ENCODE measurements at places on chromosomes 7 and 10.

- no peak for DNase-seq
Observed at GRCh38 chr7:138729444-138729843, 28.3 kb upstream of the SVOPL start.

DNA sequence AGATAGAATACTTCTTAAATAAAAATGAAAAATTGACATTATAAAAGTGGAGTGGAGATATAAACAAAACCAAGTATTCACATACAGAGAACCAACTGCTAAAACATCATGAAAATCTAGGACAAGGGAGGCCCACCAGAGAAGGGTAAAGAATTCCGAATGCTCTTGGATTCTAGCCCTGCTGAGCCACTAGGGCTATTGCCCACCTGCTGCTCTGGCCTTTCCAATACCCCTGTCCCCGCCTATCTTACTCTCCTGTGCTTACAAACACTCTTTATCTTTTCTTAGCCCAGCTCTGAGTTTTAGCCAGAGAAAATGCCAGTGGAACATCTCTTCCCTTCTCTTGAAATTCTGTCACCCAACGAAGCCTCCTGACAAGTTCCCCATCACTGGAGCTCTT lies 100.3 kb downstream of the MACC1 start:
- no peak for DNase-seq

- no peak for DNase-seq
Observed at GRCh38 chr10:103451091-103451813, 918 bp downstream of the CALHM2 start.

- DNase-seq, result no peak
Observed at GRCh38 chr7:118281196-118281595, 56.7 kb downstream of the ANKRD7 start.

DNA sequence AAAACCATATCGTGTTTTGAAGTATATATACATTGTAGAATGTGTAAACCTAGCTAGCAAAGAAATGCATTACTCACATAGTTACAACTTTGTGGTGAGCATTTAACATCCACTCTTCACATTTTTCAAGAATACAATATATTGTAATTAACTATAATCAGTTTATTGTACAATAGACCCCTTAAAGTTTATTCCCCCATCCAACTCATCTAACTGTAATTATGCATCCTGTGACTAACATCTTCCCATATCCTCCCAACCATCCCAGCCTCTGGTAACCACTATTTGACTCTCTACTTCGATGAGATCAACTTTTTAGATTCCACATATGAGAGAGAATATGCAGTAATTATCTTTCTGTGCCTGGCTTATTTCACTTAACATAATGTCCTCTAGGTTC lies 526.4 kb downstream of the KIF20B start:
- DNase-seq, result no peak

DNA sequence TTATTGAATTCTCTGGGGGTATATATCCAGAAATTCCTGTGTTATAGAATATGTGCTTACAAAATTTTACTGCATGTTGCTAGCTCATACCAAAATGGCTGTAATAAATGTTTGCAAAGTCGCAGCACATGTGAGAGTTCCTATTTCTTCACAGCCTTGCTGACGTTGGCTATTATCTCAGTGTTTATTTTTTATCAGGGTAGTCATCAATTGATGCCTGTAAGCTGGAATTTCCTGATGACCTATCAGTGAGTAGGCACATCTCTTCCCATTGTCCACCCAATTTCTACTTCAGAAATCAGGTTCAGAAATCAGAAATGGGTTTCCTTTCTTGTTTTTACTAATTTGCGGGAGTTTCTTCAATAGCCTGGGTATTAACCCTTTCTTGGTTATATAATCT lies 268.1 kb upstream of the FZD8 start:
- DNase-seq, result no peak

GRCh38 chr7:158559356-158559755 lies 28.3 kb downstream of the PTPRN2 start:
- DNase-seq, result no peak

DNA sequence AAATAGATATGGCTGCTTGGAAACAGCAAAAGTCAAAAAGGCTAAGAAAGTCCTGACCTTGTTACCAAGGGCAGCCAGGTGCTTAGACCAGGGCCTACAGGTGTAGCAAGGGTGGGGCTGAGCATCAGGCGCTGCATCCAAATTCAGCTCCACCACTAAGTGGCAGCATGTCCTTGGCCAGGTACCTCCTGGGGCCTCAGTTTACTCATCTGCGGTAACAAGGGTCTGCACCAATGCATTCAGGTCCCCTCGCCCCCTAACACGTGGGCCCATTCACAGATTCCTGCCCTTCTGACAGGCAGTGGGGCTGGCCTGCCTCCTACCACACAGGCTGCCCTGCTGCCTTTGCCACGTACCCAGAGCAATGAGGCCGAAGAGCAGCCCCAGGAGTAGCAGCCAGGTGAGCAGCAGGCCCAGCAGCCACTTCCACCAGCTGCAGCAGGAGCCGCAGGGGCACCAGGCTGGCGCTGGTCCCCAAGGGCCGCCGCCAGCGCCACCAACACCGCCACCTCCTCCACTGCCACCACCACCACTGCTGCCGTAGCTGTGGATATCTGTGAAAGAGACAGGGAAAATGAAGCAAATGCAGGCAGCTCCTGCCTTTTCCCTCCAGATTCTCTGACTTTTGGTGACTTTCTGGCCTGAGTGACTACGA lies 28.9 kb downstream of the COL17A1 start:
- DNase-seq, result no peak

DNA sequence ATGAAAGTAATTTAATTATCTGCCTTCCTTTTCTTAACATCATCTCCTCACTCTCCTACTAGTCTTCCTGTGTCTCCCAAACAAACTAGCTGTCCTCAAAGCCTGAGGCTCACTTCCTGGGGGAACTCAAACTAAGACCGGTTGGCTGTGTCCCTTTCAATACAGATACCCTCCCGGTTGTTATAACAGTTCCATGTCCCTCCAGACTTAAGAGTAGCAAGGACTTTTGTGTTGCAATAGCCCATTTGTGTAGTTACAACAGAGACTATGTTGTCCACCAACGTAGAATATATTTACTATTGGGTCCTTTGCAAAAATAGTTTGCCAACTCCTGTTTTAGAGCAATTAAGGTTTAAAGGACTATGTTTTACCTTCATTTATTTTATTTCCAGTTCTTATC lies 8.6 kb upstream of the TARP start:
- no peak for DNase-seq

- no peak for DNase-seq
Observed at GRCh38 chr7:87426160-87426559, 49.3 kb downstream of the ABCB4 start.

DNA sequence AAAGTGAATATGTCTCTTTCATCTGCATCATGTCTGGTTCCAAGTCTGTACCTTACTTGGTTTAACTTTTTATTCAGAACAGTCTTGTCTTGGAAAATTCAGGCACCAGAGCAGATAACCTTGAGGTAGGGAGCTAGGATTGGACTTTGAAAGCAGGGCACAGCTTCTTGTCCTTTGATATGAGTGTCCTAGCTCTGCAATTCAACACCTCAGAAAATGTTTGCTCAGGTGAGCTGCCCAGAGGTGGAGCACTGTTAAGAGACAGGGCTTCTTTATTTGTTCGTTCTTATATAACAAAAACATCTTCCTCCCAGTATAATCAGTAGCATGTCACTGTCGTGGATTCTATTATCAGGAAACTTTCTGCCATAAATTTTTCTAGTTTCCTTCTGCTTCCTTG lies 118.3 kb downstream of the LRRC4 start:
- DNase-seq, result no peak

GRCh38 chr7:139367438-139368155 lies 7.9 kb downstream of the LUC7L2 start:
- DNase-seq, result no peak

- DNase-seq, result no peak
Observed at GRCh38 chr7:117146059-117146458, 176.8 kb downstream of the WNT2 start.

DNA sequence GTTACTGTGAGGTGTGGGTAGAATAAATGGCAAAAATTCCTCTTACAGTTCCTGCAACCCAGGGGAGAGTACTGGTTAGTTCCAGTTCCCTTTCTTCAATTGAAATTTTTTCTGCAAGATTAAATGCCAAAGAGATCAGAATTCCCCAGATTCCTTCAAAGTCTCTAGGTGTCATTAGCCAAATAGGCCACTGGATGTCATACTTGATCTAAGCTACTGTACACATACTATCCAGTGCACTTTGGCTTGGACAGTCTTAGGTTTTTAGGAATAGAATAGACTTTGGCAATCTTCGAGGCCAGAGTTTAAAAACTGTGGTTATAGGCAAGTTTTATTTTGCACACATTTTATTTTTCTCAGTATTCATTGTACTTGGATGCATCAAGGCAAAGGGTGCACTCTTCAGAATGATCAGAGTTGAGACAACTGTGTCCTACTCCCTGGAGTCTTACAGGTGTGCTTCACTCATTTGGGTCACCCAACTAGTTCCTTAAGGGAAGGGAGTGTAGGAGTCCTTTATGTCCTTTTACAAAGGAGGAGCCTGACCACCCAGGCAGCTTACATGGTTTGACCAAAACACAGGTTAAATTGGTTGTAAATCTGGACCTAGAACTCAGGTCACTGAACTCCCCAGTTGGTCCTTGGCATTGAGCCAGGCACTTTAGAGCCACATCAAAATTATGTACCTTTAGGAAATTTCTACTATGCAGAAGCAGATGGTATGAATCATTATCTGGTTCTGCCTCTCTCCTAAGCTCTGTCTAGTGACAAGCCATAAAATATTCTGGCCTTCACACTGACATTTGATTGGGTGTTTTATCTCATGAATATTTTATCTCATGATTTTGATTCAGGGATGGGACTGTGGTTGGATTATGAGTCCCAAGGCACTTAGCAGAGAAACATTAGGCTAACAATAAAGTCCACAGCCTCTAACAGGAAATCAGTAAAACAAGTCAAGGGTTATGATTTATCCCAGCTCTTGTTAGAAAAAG lies 49.5 kb downstream of the ASAH2B start:
- no peak for DNase-seq

DNA sequence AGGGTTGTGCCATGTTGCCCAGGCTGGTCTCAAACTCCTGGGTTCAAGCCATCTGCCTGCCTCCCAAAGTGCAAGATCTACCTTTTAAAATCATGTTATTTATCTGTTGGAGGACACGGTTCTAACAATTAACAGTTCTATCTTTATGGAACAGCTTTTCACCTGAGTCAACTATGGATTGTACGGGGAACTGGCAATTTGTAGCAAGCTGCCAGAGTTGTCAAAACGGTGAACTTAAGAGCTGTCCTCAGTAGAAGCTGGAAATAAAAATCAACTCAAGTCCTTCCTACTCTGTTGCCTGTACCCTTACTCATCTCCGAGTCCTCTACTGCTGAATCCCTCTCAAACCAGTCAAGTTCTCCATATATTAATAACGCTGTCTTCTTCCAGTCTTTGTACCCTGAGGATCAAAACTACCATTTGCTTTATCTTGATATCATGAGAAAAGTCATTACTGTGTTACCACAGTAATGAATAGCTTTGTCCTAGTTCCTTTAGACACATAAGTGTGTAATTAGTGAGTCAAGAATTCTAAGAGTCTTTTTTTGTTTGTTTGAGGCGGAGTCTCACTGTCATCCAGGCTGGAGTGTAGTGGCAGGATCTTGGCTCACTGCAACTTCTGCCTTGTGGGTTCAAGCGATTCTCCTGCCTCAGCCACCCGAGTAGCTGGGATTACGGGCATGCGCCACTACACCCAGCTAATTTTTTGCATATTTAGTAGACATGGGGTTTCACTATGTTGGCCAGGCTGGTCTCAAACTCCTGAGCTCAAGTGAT lies 28.2 kb downstream of the HBP1 start:
- DNase-seq, result no peak

- DNase-seq, result no peak
Observed at GRCh38 chr10:115095758-115096157, 2.6 kb downstream of the ATRNL1 start.

GRCh38 chr7:99596408-99596955 lies 1.6 kb upstream of the TMEM225B start:
- DNase-seq, result no peak

GRCh38 chr10:84012831-84013458 lies 126.4 kb upstream of the GHITM start:
- DNase-seq, result no peak
